ENCODE measurements at places on chromosomes 6 and 20.

DNA sequence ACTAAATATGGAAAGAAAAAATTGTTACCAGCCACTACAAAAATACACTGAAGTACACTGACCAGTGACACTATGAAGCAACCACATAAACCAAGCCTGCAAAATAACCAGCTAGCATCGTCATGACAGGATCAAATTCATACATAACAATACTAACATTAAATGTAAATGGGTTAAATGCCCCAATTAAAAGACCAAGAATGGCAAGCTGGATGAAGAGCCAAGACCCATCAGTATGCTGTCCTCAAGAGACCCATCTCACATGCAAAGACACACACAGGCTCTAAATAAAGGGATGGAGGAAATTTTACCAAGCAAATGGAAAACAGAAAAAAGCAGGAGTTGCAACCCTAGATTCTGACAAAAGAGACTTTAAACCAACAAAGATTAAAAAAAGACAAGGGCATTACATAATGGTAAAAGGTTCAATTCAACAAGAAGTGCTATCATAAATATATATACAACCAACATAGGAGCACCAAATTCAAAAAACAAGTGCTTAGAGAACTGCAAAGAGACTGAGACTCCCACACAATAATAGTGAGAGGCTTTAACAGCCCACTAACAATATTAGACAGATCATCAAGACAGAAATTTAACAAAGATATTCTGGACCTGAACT, 104.8 kb downstream of the HACE1 start:
- DNase-seq: no peak

DNA sequence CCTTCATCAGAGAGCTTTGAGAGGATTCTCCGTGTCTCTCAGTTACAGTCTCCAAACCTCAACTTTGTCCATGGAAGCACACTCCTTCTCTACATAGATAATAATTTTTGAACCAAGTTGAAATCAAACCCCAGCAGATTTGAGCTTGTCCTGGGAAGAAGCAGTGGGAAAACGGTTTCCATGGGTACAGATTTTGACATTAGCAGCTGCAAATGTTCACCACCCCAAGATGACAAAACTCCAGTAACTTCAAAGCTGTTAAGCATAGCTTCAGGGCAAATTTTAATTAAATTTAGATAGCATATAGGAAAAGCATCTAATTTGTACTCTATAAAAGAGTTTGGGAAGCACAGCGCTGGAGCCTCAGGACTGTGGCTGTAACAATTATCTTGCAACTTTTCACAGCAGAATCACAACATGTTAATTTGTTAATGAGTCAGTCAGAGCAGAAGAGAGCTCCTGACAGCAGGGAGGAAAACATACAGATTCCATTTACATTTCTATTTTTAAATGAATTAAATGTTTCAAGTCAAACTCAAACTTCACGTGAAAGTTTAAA, 240.7 kb downstream of the BMP7 start:
- no peak for DNase-seq

DNA sequence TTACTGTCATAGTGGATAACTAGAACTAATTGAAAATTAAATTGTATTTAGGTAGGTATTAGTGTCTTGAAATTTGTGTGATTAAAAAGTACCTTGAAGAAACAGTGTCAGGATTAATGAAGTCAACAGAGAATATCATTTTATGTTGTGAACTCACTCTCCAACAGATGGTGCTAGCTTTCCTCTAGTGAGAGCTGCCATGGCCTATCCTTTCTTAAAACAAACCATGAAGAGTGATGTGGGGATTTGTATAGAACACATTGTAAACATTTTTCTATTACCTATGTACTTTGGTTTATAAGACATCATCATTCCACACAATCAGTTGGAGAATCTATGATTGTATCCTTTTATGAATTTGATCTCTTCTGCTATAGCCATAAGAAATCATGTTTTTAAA, 4.8 kb upstream of the SRSF12 start:
- DNase-seq: no peak

- no peak for DNase-seq
These were observed 21.8 kb upstream of the PRND start for GRCh38 chr20:4699957-4700356.

DNA sequence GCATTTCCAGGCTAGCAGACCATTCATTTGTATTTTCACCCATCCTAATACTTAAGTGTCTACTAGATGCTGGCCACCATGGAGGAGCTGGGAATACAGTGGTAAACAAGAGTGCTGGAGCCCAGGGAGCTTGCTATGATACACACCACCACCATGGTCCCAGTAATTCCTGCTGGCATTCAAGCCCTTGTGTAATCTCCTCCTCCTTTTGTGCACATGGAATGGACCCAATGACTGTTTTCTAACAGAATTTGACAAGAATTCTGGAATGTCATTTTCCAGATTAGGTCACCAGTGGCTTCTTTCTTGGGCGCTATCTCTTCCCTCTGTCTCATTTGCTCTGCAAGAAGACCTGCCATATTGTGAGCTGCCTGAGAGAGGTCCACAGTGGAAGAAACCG, 552.0 kb downstream of the C6orf118 start:
- no peak for DNase-seq

GRCh38 chr6:134626086-134626485, 308.2 kb upstream of the SGK1 start:
- DNase-seq: no peak

DNA sequence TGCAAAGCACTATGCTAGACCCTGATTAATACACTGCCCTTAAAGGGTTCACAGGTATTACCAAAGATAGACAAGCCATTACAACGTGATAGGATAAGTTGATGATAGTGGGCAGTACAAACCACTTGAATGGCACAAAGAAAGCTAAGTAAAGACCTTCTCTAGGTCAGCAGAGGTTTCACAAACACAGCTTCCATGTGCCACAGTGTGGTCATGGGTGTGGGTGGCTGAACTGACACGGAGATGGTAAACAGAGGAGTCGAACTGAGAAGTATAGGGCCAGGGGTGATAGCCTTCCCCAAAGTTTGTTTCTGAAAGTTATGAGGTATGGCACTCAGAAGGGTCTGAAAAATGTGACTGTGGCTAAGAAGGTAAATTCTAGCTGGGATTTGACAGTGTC, 4.3 kb downstream of the ZBTB9 start:
- no peak for DNase-seq

DNA sequence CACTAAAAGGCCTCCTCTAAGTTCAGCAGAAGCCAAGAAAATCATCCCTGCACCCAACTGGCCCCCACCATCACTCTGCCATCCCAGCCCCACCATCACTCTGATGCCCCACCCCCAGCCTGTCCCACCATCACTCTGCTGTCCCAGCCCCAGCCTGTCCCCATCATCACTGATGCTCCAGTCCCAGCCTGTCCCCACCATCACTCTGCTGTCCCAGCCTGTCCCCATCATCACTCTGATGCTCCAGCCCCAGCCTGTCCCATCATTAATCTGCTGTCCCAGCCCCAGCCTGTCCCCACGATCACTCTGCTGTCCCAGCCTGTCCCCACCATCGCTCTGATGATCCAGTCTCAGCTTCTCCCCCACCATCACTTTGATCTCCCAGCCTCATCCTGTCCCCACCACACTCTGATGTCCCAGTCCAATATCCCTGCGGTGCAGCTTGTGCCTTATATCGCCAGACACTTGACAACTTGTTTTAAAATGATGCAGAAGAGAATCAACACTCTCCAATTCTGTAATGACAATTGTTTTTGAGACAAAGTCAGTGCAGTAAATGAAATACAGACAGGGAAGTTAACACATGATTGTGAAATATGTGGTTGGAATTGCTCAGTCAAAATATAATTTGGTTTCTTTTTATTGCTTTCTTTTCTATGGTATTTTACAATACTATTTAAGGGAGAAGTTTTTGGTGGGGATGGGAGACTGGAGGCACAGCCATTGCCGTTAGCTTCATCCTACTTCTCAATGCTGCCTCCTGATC, 100.8 kb downstream of the TNFAIP3 start:
- no peak for DNase-seq

GRCh38 chr6:159038914-159039884, 5.6 kb downstream of the TAGAP start:
- DNase-seq: no peak

DNA sequence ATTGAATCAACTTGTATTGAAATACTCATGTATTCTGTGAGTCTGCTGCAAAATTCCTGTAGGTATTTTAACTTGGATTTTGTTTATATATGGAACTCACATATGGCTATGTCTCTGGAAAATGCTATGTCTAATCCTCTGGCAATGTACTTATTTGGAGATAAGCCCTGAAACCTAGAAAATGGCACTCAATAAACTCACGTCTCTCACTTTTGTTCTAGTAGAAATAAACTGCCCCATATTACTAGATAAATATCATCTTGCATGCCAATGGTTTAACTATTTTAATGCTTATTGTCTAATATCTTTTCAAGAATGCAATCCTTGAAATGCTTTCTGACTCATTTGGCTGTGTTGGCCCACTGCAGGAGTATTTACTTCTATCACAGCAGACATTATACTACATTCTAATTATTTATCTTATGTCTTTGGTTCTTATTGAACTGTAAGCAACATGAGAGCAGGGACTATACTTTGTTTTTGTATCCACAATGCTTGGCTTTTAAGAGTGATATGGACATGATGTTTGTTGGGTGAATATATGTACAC, 292.2 kb upstream of the RSPO3 start:
- DNase-seq: no peak

DNA sequence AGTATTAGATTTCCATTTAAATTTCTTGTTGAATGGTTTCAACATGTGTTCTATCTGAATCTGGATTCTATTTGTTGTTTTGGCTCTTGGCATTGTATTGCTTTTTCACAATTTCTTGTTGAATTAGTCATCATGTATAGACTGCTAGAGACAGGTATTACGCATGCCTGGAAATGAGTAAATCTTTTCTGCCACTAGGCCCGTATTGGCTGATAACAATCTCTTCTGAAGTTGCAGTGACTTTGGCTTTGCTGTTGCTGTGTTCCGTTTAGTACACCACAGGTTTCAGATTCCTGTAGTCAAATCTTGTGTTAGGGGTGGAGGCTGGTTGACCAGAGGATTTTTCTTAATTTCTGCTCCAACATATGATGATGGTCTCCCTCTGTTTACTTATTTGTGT, 1339.4 kb downstream of the GRIK2 start:
- no peak for DNase-seq

DNA sequence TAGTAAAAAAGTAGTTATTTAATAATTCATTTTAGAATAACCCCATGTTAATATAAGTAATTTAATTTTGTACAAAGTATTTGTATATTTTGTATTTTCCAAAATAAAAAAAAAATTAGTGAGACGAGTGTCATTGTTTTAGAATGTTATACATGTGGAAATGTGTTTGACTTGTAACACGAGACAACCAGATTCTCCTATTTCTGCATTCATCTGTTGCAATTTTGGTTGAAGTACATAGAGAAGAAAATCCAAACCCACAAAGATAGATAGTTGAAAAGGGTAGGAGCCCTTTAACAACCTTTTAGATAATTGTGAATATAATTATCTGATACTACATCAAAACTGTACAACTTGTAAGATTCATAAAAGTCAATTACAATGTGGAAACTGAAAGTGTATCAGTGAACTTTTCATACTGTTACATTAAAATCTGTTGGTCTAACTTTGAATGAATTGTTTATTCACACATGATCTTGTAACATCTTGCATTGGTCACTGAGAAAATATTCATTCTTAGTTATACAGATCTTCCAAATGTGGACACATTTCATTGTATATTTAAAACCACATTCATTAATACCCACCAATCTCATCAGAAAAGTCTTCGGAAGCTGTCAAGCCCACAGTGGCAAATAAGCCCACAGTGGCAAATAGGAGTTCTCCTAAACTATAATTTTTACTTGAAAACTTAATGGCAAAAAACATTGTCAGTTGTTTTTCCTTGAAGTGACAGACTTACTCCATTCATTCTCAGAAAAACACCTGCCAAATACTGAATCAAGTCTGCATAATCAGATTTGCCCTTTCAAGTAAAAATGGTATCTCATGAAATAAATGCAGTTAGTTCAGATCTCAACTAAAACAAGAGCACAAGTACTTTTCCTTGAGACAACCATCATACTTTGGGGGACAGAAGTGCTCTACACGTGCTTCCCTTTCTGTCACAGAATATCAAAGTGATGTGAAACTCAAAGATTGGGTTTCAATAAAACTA, 52.8 kb downstream of the FKBP5 start:
- no peak for DNase-seq

- DNase-seq: no peak
These were observed 16.7 kb downstream of the LEMD2 start for GRCh38 chr6:33772082-33772830.

DNA sequence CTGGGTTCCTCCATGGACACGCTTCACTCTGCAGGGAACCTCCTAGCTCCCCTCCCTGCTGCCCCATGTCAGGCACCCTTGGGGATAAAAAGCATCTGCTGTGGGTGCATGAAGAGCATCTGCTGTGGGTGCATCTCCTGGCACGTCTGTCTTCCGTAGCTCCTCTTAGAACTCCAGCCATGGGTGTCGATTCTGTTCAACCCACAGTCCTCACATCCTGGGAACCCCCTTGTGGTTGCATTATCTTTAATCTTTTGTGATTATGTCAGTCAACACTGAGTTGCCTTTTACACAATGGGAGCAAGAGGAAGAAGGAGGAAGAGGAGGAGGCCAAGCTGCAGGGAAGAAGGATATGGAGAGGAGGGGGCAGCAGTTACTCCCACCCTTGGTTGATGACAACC, 24.1 kb upstream of the CCR6 start:
- DNase-seq: no peak

DNA sequence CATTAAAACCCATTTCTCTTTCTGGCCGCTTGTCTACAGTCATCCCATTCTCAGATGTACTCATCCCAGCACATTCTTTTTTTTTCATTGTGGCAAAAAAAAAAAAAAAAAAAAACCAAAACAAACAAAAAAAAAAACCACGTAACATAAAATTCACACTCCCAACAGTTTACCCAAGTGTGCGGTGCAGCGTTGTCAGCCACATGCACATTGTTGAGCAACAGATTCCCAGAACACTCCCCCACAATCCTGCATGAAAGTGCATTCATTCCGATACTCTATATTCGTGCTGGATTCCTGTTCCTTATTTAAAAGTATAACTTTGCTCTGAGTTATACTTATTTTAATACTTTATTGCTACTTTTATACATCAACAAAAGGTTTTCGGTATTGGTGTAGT, 96.0 kb downstream of the SASH1 start:
- DNase-seq: no peak

- no peak for DNase-seq
These were observed 77.5 kb upstream of the ESR1 start for GRCh38 chr6:151729829-151730495.

GRCh38 chr20:58583586-58583985, 67.5 kb upstream of the STX16 start:
- DNase-seq: no peak

GRCh38 chr6:75101896-75102295, 104.0 kb downstream of the COL12A1 start:
- DNase-seq: no peak

- DNase-seq: no peak
These were observed 473.0 kb downstream of the BMP2 start for GRCh38 chr20:7240490-7240889.

Data from T1000 (cell line).